ENCODE measurements at places on chromosomes 11 and 22.

DNA sequence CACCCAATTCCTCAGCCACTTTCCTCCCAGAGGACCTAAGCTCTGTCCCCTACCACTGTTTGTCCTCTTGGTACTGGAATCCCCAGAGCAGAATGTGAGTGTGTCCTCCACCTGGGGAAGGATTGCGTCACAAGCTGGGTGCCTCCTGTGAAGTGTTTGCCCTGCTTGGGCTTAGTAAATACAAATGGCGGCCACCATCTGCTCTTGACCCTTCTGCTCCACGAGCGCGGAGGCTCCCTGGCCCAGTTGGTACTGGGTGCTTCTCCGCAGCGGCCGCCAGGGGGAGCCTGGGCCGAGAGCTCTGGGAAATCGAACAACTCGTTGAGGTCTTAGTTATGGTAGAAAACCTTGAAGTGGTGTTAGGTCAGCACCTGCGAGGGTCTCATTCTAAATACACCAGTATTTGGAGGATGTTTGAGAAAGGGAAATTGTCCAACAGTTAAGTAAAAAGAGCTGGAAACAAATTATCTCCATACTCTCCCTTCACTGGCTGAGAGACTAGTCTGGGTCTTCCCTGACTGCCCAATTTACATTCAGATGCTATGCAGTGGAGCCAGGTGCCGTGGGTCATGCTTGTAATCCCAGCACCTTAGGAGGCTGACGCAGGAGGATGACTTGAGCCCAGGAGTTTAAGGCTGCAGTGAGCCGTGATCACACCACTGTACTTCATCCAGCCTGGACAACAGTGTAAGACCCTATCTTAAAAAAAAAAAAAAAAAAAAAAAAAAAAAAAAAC is 74.6 kb upstream of the TEAD1 start:
- DNase-seq: peak; percentile 3

DNA sequence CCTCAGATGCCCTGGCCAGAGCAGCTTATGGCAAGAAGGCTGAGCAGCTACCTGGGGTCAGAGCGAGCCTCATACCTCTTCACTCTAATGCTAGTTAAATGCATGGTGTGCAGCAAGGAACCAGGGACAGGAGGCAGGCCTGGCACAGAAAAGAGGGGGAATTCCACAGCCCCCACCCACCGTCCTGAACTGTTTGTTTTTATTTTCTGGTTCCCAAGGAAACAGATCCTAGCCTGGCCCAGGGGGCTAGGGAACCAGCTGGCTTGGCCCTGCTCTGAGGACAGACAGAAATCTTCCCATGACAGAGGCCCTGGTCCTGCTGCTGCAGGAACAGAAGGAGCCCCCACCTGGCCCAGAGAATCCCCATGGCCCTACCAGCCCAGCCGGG is 40.4 kb downstream of the SLCO2B1 start:
- no peak for DNase-seq

DNA sequence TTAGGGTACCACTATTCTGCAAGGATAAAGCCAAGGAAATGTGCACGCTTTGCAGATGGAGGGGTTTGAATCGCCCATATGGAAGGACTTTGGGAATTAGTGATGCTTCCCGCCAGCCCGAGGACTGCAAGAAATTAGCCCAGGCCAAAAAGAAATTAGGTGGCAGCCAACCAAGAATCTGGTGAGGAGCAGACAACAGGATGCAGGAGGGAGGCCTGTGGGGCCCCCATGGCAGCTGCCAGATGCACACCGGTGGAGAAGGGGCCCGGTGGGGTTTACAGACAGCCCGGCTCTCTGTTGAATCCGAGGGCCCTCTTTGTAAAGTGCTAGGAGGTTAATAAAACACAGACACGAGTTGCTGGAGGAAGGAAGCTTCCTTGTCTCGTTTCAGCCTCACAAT is 73.5 kb downstream of the TIMP3 start:
- DNase-seq: no peak

GRCh38 chr22:40542821-40543540 is 93.5 kb downstream of the MRTFA start:
- DNase-seq: no peak

- no peak for DNase-seq
Observed at GRCh38 chr11:1761110-1761856, 2.4 kb downstream of the CTSD start.

- no peak for DNase-seq
Observed at GRCh38 chr22:44442851-44443595, 55.0 kb downstream of the RTL6 start.

DNA sequence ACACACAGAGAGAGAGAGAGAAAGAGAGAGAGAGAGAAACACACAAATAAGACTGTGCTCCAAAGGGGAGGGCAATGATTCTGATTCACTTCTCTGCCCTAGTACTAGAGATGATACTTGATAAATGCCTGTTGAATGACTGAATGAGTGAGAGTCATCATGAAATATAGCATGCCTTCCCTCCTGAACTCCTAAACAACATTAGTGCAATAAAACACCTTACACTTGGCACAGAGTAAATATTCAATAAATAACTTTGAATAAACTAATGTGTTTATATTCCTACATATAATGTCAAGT is 511.2 kb upstream of the RAG2 start:
- no peak for DNase-seq

DNA sequence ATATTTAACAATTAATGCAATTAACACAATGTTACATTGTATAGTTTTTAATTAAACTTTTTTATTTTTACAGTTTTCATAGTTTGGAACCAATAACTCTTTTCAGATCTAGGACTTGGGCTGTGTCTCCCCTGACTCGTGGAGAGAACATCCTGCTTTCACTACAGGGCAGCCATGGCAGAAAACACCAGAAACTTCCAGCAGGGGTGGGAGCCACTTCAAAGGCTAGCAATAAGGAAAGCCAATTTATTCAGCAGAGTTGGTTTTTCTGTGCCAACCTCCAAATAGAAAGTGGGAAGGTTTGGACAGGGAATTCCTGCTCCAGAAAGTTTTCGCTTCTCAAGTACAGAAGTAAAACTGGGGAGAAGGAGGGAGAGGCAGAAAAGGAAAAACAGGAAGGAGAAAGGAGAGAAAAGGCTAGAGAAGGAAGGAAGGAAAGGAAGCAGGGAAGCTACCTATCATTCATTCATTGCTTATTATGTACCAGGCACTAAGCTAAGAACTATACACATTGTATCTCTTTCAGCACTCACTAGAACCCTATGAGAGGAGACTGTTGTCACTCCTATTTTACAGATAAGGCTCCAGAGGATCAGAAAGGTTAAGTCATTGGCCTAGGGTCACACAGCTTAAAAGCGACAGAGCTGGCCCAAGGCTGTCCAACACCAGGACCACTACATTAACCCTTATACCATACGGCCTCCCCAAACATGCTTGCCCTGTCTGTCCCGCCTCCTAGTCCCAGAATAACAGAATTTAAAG is 54.8 kb upstream of the CREB3L1 start:
- no peak for DNase-seq

DNA sequence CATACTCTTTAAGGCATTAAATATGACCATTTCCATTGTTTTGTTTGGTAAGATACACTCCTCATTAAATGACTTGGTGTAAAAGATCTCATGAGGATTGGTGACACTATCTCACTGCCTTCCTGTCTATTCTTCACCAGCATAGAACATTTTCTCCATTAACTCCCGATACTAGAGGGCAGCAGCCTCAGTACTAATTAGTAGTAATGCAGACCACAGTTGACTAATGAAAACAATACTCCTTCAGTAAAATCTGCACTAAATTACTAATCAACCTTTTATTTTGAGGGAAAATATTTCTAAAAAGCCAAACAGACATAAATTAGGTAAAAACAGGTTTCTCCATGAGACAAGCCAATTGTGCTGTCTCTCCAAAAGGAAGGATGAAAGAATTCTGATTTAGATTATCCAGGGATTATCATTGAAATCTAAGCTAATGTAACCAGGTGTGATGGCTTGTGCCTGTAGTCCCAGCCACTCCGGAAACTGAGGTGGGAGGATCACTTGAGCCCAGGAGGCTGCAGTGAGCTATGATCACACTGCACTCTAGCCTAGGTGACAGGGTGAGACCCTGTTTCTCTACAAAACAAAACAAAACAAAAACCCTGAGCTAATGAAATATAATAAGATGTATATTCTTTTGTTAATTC is 9.4 kb downstream of the PGM2L1 start:
- peak; percentile 62 for DNase-seq

All from central memory CD4-positive, alpha-beta T cell (primary cell).